Stimulated activated CD8-positive, alpha-beta memory T cell treated with anti-CD3 and anti-CD28 coated beads, Interleukin-4, amount 100 ng/mL, for 4 hours (primary cell): ENCODE measurements at places on chromosomes 5 and 9.

- no peak for DNase-seq
Measured at GRCh38 chr9:111627260-111627963, 3.7 kb upstream of the DNAJC25 start.

- no peak for DNase-seq
Measured at GRCh38 chr5:159345336-159345735, 15.0 kb upstream of the IL12B start.

DNA sequence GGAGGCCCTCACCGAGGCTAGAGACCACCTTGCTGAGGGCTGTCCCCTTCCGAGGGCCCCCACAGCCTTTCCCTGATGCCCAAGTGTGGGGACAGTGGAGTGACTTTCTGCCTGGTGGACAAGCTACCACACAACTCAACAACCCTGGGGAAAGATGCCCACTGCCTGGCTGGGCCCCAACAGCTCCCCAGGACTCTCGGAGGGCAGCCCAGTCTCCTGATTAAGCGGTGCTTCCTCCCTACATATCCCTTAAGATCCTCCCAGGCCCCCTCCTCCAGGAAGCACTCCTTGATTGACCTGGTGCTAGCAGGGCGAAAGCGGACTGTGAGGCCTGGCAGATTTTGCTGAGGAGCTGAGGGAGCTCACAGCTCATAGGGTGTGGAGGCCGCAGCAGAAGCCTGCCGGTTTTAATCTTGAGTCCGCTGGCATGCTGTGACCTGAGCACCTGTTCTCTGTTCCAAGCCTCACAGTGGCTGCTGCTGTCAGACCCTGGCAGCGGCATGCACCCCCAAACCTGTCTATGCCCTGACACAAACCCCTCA is 2.2 kb downstream of the NSMF start:
- DNase-seq = no peak

GRCh38 chr5:84480873-84481637 is 96.4 kb upstream of the EDIL3 start:
- no peak for DNase-seq

- no peak for DNase-seq
Measured at GRCh38 chr5:129664336-129664937, 83.5 kb upstream of the MINAR2 start.

- no peak for DNase-seq
Measured at GRCh38 chr5:178259623-178260536, 27.3 kb upstream of the PHYKPL start.

DNA sequence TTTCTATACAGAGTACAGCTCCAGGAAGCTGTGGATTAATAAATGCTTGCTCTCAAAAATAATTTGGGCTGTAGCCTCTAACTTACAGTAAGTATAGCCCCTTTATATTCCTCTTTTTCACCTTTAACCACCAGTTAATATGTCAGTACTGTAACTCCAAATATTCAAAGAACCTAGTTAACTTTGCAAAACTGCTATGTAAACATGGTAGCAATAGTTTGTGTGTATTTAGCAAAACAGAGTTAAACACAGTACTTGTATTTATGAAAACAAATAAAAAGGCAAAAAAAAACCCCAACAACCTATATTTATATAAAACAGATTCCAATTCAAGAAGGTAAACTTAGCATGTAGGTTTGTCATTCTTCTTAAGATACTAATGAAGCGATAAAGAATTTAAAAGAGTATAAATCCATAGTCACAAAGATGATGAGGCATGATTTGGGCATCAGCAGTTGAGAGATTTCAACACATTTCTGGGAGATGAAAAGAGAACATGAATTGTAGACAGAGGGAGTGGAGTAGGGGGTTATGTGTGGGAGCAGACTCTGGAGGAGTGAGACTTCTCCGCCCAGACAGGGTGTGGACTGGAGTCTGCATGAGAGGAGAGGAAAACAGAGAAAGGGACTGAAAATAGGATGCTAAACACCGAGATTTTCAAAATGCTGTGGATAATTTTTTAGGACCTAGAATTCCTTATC is 47.0 kb upstream of the F2RL1 start:
- DNase-seq = no peak

DNA sequence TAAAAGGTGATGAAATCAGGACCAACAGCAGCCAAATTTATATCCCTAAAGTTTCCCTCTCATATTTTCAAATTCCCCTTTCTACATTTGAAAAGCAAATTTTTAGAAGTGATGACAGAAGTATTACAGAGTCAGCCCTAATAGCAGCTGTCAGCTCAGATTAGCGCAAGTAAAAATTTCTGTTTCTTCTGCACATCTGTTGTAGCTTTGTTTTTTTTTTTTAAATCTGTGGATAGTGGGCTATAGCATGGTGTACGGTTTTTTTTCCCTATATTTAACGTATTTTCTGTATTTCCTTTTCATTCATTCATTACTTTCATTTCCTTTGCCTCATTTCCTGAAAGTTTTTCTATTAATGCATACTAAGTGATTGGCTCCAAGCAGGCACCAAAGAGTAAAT is 99.1 kb downstream of the MACIR start:
- DNase-seq = no peak

- no peak for DNase-seq
Measured at GRCh38 chr5:45512521-45512920, 183.7 kb downstream of the HCN1 start.

- no peak for DNase-seq
Measured at GRCh38 chr5:93141969-93142368, 439.1 kb downstream of the NR2F1-AS1 start.
